NCI-H1436 treated with DMSO at 0.1 percent for 48 hours (cell line): ENCODE measurements at places on chromosomes 12 and 14.

- DNase-seq: no peak
These were observed 12.0 kb downstream of the DLK1 start for GRCh38 chr14:100738704-100739131.

GRCh38 chr12:115504306-115505290 lies 772.9 kb downstream of the MED13L start:
- DNase-seq: no peak

- DNase-seq: no peak
These were observed 92.4 kb upstream of the OVCH1 start for GRCh38 chr12:29589851-29590250.

- no peak for DNase-seq
These were observed 11.6 kb downstream of the RMST start for GRCh38 chr12:97474161-97474560.

- DNase-seq: no peak
These were observed 680.9 kb upstream of the TBX3 start for GRCh38 chr12:115364921-115365320.

- no peak for DNase-seq
These were observed 23.9 kb downstream of the GNG2 start for GRCh38 chr14:51884086-51884927.

- no peak for DNase-seq
These were observed 85.3 kb upstream of the KCNA1 start for GRCh38 chr12:4824380-4824779.

DNA sequence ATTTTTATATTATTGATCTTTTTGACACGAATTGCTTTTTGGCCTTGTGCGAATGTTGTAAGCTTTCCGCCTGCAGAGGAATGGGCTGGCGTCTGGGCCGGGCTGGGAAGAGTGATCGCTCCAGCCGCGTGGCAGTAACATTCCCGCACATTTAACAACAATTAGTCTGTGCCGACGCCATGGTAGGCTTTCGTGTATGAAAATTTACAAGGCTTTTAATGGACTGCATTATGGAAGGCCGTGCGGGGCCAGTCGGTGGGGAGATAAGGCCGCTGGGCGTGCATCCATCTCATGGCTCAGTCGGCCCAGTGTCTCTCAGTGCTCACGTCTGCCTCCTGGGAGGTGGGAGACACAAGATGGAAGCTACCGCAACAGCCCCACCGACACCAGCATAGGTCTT lies 142.2 kb downstream of the PHETA1 start:
- no peak for DNase-seq

GRCh38 chr14:55702511-55702910 lies 122.5 kb downstream of the KTN1 start:
- DNase-seq: no peak

DNA sequence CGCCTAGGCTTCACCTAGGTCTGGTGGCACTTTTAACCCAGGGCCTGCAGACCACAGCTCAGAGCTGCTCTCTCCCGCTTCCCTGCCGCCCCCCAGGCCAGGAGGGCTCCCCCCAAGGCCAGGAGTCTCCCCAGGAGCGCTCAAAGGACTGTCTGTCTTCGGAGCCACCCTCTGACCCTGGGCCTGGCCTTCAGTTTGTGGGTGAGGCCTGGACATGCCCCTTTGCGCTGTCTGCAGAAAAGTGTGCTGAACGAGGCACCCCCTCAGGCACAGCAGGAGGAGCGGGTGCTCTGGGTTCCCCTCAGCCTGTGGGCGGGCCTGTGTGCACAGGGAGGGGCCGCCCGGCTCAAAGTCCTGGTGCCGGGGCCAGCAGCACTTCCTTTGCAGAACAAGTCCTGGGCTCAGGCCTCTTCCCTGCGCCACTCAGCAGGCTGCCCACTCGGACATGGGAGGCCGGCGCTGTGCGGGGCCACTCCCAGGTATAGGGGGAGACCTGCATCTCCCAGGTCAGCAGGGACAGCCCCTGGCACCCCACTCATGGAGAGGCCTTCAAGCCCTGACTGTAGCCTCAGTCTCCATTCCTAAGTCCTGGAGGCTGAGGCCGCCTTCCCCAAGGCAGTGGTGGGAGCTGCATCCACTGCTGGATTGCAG lies 14.3 kb downstream of the DEGS2 start:
- no peak for DNase-seq
